ENCODE measurements at places on chromosomes 2 and 18.

- no peak for DNase-seq
These were observed 223.5 kb downstream of the HDAC4 start for GRCh38 chr2:239177325-239177724.

DNA sequence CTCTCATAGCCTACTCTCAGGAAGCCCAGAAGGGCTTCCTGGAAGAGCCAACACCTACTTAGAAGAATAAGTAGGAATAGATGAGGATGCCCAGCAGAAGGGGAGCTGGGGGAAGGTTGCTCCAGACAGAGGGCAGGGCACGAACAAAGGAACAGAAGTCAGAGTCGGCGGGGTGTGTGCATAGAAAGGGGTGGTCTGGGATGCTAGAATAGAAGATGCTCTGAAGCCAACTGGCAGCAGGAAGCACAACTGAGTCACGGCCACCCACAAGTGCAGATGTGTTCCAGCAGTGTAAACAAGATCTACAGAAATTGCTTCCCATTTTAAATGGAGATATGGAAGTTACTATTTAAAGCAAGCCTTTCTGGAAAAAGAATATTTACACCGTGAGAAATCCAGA, 131.0 kb downstream of the ZNF532 start:
- no peak for DNase-seq

DNA sequence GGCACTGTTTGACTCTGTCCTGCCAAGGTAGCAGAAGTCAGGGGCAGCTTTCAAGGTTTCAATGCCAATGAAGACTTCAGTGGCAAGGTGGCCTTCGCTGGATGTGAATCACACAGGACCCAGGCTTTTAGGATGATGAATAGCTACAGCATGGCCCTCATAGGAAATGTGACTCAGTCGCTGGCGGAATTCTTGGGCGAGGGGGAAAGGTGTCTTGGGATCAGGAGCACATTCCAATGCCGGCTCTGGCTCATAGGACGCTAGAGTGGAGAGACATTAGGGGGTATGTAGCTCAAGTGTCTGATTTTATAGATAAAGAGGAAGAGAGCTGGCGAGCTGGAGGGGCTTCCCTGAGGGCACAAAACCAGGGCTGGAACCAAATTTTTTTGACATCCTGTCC, 68.6 kb downstream of the SMIM21 start:
- no peak for DNase-seq

GRCh38 chr2:199466692-199467065, 8.9 kb upstream of the SATB2 start:
- DNase-seq = no peak
